ENCODE measurements at places on chromosomes 2 and 18.

GRCh38 chr18:60090170-60090569, 190.4 kb downstream of the PMAIP1 start:
- DNase-seq, result no peak

DNA sequence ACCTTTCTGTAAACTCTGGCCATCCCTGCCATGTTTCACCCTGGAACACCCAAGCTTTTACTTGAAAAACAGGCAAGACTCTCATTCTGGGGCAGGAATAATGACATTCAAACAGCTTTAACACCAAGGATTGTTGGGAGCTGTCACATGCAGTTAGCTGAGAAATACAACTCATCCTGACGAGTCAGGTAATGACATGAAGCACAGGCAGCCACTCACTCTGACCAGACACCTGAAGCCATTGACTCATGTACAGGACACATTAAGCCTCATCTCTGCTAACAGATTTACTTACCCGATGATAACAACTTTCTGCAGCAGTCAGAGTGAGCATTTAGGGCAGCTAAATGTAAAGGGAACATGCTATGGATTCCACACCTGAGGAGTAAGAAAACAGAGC, 163.1 kb upstream of the PGAP1 start:
- DNase-seq, result no peak

- DNase-seq, result no peak
Measured at GRCh38 chr2:163044114-163044513, 205.5 kb upstream of the KCNH7 start.

DNA sequence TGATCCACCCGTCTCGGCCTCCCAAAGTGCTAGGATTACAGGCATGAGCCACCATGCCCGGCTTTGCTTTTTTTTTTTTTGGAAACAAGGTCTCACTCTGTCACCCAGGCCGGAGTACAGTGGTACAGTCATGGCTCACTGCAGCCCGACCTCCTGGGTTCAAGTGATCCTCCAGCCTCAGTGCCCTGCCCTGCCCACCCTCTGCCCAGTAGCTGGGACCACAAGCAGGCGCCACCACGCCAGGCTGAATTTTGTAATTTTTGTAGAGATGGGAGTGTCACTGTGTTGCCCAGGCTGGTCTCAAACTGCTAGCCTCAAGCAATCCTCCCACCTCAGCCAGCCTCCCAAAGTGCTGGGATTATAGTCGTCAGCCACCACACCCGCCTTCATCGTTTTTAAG, 11.6 kb upstream of the PSD4 start:
- no peak for DNase-seq

DNA sequence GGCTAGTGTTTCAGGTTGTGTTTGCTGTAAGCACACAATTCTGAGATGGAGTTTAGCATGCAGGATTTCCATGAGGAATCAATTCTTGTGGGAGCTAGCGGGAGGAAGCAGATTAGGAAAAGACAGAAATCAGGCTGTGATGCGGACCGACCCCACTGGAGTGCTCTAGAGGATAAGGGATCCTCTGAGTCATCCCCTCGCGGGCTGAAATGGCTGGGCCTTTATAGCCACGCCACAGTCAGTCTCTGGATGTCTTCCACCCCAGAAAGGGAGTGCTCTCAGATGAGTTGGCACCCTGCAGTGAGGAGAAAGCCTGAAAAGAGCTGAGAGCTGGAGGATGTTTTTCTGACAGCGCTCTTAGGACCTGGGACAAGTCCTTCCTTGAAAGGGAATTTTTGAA, 102.4 kb downstream of the GALNT3 start:
- DNase-seq, result no peak

GRCh38 chr2:178331474-178332432, 119.2 kb downstream of the PRKRA start:
- DNase-seq, result no peak

- no peak for DNase-seq
Measured at GRCh38 chr18:10486362-10486761, 31.9 kb downstream of the APCDD1 start.

DNA sequence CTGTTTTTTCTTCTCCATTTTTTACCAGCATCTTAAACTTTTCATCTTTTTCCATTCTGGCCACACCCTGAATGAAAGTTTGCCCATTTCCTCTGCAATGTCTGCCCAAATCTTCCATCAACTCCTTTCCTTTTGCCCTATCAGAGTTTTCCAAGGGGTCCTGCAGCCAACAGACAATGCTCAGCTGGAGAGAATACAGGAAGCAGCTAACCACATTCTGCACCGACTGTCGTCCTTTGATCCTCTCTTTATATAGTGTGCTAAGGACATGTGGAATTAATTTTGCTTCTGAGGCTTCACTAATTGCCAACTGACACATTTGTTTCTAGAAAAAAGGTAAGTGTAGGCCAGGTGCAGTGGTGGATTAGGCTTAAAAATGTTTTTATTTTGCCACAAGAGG, 50.5 kb upstream of the DLX2 start:
- DNase-seq, result no peak

DNA sequence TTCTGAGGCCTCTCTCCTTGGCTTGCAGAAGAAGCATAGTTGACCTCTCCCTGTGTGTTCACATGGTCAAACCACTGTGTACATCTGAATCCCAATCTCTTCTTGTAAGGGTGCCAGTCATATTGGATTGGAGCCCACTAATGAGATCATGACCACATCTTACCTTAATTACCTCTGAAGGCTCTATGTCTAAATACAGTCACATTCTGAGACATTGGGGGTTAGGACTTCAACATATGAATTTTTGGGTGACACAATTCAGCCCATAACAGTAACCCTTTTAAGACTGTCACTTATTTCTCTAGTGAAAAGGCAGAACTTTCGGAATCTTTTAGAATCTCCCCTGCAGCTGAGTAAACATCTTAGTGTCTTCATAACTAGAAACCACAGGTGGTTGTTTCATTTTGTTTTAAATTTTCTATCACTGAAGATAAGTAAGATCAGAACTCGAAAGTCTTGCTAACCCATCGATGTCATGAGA, 33.3 kb downstream of the BMP10 start:
- no peak for DNase-seq

Data from CD4-positive, alpha-beta T cell treated with Interleukin-2 at 100 ng/mL for 4 hours (primary cell).